ENCODE measurements at places on chromosomes 11 and 22.

DNA sequence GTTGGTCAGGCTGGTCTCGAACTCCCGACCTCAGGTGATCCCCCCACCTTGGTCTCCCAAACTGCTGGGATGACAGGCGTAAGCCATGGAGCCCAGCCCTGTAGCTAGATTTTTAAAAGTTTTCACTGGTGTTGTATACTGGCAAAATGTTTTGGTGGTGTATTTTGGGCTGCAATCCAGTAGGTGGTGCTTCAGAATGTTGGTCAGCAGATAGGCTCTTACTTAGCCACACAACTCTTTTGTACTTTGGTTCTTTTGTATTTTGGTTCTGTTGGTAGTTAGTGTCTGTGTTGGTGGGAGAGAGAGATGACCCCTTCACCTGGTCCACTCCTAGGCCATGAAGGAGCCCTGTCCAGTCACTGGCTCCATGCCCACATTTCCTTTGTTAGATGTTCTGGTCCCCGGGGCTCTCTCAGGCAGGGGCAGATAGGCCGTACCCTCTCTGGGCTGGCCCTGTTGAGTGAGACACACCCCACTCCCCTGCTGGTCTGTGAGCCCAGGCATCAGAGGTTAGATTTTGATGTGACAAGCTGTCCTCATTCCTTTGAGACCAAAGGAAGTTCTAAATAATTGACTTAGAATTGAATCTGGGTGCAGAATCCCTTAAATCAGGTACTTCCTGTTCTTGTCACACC is 123.8 kb downstream of the DDX10 start:
- DNase-seq: peak; percentile 33

DNA sequence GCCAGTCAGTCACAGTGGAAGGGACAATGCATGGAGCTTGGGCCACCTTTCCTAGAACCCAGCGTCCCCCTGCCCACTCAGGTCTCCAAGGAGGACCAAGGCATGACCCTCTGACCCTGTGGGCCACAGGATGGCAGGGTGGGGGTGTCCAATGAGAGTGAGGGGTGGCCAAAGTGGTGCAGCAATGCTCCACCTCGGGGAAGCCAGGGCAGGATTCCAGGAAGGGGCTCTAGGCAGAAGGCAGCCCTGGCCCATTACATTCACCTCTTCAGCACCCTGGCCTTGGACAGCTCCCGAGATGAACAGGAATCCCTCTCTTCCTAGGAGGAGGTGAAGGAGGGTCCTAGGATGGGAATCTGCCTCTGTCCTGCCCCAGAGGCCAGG is 597.5 kb downstream of the BRD1 start:
- peak; percentile 79 for DNase-seq

GRCh38 chr11:73852049-73852448 is 24.6 kb downstream of the COA4 start:
- no peak for DNase-seq

- no peak for DNase-seq
These were observed 15.4 kb upstream of the CHEK1 start for GRCh38 chr11:125609545-125609944.

GRCh38 chr11:133936136-133936535 is 20.6 kb downstream of the IGSF9B start:
- DNase-seq: no peak

GRCh38 chr22:36977947-36978660 is 41.1 kb downstream of the TST start:
- peak; percentile 95 for DNase-seq

DNA sequence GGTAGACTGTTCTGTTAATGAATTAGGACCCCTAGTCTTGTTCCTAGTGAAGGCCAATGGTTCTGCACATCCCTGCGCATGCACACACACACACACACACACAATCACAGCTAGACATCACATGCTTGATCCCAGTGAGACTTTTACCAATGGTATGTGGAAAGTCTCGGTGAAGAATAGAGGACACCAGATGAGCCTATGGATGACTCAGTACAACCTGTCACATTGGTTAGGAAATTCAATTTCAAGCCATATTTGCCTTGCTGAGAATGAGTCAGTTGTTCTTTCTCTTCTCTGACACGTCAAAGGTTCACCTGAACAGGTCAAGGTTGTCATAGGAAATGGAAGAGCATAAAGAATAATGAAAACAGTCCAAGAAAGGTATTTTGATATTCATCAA is 122.0 kb downstream of the SLC17A6 start:
- no peak for DNase-seq

GRCh38 chr11:123122852-123123251 is 60.9 kb upstream of the HSPA8 start:
- no peak for DNase-seq

GRCh38 chr22:50306753-50307749 is at the start of gene PLXNB2:
TSS of gene PLXNB2 (minus strand) at chr22:50307646. CDS start at chr22:50290584, 17,062 bp downstream.
- peak; percentile 90 for DNase-seq

GRCh38 chr11:123904932-123905331 is 3.0 kb downstream of the OR8D4 start:
- DNase-seq: no peak

GRCh38 chr22:32752326-32752725 is 49.2 kb upstream of the TIMP3 start:
- no peak for DNase-seq

DNA sequence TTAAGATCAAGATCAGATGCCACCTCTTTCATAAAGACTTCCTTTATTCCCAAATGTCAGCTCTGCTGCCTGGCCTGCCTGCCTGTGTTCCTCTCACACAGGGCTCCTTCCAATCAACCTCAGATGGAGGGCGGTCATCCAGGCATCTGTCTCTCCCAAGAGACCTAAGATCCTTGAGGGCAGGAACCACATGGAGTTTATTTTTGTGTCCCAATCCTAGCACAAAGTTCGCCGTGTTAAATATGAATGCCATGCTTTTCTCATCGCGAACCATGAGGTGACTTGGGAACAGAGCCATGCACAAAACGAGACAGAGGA is 72.7 kb upstream of the ARFGAP3 start:
- DNase-seq: no peak

DNA sequence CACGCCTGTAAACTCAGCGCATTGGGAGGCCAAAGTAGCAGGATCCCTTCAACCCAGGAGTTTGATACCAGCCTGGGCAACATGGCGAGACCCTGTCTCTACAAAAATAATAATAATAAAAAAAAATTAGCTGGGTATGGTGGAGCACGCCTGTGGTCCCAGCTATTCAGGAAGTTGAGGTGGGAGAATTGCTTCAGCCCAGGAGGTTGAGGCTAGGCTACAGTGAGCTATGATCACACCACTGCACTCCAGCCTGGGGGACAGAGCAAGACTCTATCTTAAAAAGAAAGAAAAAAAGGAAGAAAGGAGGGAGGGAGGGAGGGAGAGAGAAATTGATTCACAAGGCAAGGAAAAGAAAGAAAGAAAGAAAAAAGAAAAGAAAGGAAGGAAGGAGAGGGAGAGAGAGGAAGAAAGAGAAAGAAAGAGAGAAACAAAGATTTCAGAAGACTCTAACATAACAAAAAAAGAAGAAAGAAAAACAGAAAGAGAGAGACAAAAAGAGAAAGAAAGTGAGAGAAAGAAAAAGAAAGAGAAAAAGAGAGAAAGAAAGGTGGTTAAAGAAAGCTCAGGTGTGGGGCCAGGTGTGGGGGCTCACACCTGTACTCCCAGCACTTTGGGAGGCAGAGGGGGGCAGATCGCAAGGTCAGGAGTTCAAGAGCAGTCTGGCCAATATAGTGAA is 37.3 kb upstream of the MYH9 start:
- DNase-seq: no peak

DNA sequence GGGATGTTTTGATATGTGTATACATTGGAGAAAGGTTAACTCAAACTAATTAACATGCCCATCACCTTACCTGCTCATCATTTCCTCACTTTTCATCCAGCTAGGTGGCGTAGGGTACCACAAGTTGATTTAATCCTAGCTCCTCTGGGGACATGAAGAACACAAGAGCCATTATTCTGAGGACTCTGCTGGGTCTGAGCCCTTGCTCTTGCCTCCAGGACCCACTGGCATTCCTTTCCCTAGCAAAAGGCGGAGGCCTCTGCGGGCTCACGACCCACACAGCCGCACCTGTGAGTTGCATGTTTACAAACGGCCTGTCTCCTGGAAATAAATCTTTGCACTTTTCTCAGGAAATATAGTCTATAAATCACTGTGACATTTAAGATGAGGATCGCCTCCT is 871.9 kb downstream of the TBC1D22A start:
- DNase-seq: no peak

- DNase-seq: no peak
These were observed 35.4 kb downstream of the KCNQ1OT1 start for GRCh38 chr11:2664376-2664775.

- DNase-seq: no peak
These were observed 62.8 kb downstream of the DDX10 start for GRCh38 chr11:108727665-108728064.

- no peak for DNase-seq
These were observed 886 bp upstream of the NIPSNAP1 start for GRCh38 chr22:29581799-29582198.

- DNase-seq: no peak
These were observed 63.7 kb upstream of the SC5D start for GRCh38 chr11:121228851-121229250.

- no peak for DNase-seq
These were observed 17.0 kb downstream of the MMP10 start for GRCh38 chr11:102763440-102763839.

- DNase-seq: no peak
These were observed 12.6 kb upstream of the GDPD5 start for GRCh38 chr11:75538150-75538942.

DNA sequence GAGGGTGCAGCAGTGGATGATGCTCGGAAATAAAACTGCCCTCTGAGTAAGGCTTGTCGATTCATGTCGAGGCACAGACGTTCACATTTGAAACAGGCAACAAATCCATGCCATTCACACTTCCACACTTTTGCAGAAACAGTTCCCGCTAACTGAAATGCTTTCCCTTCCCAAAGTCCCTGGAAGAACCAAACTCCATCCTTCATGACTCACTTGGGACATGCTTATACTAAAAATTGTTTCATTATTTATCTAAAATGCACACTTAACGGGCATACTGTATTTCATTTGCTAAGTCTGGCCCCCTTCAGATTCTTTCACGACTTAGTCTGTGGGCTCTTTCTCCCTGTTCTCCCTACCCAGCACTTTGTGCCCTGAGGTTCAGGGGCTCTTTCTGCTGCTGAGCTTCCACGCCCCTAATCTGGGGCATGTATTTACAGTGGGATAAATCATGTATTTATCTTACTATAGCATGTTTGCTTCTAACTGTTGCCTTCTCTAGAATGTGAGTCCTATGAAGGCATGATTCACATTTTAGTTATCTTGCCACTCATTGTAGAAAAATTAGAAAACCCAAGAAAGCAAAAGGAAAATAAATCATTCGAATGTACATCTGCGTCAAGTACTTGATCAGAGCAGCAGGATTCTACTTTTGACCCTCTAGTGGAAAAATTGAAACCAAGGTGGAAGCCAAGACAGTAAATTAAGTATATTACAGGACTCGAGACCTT is 12.5 kb downstream of the SCGB1A1 start:
- no peak for DNase-seq

- DNase-seq: no peak
These were observed 1.2 kb downstream of the CAPRIN1 start for GRCh38 chr11:34052608-34053160.

GRCh38 chr22:27637604-27638003 is 164.0 kb downstream of the MN1 start:
- DNase-seq: no peak

- peak; percentile 67 for DNase-seq
These were observed 9.8 kb upstream of the TSSC4 start for GRCh38 chr11:2390725-2391151.

- no peak for DNase-seq
These were observed 32.7 kb upstream of the DAGLA start for GRCh38 chr11:61647529-61647928.

- no peak for DNase-seq
These were observed 20.9 kb downstream of the BRSK2 start for GRCh38 chr11:1410366-1411291.

GRCh38 chr11:93704237-93704636 is 37.1 kb downstream of the TAF1D start:
- DNase-seq: no peak

GRCh38 chr11:75233754-75234172 is 6.8 kb upstream of the TPBGL start:
- DNase-seq: peak; percentile 83

DNA sequence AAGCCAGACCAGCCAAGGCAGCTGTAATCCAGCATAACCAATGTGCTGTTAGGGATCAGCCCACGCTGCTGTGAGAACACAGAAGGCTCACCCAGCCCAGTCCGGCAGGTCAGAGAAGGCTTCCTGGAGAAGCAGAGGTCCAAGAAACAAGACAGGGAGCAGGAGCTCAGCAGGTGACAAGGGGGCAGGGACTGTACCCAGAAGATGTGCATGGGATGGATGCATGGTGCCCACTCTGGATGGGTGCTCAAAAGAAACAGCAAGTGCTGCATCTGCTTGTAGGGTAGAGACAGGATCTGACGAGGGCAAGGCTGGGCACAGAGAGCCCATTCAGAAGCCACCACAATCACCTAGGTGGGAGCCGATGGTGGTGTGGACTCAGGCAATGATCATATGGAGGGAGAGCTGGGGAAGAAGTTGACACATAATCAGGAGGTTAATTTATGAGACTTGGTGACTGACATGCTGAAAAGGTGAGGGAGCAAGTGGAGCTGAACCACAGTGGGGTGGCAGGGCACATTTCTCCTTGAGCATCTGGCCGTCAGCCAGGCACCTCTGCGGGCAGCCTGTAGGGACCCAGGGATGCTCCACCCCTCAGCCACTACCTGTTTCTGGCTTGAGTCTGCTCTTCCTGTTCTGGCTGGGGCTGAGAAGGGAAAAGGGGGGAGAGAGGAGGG is 102.3 kb upstream of the DRD2 start:
- peak; percentile 63 for DNase-seq

GRCh38 chr11:122441666-122442035 is 213.9 kb upstream of the UBASH3B start:
- peak; percentile 16 for DNase-seq

DNA sequence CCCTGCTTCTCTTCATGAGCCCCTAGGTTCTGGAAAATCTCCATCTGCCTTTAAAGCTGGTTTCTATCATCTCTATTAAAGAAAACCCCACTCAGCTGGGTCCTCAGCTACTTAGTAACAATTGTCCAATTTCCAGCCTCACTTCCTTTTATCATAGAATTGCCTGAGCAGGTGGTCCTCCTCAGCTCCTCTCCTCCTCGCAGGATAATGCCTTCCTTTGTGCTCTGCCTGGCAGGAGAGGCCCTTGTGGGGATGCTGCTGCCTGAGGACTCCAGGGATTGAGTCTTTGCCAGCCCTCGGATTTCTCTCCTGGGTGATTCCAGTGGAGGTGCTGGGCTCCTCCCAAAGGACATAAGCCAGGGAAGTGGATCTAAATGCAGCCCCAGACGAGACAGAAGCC is 448.3 kb downstream of the INSC start:
- no peak for DNase-seq

GRCh38 chr11:10594407-10594806 is 25.9 kb upstream of the LYVE1 start:
- DNase-seq: no peak

GRCh38 chr11:102316346-102316904 is 859 bp upstream of the BIRC3 start:
- DNase-seq: no peak

DNA sequence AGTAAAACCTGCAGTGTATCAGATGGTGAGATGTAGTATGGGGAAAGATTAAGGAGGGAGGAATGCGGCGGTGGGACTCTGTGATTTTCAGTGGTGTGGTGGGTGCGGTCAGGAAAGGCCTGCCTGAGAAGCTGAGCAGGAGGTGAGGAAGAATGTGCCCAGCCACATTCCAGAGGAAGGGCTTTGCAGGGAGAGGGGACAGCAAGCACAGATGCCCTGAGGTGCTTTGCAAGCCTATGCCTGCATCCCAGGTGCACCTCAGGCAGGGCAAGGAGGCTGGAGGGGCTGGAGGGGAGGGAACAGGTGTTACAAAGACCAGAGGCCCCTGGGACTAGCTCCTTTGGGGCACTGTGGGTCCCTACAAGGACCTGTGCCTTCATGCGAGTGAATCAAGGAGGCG is 42.1 kb downstream of the MYO7A start:
- peak; percentile 66 for DNase-seq

All from iPS-NIHi11 (cell line).